ENCODE measurements at places on chromosomes 7 and 10. TPM values are rescaled to one million over a fixed set of nuclear protein-coding genes. Genes with fewer than 3 reads are reported as not detected.

The SPAM1 gene
- not detected for total RNA-seq

The GIMAP5 gene
- total RNA-seq: 342 TPM

The FOXP2 gene
- total RNA-seq: not detected

The LIPN gene
- not detected for total RNA-seq

The CTNNA3 gene
- not detected for total RNA-seq
